Urinary bladder (tissue), 4 donors: ENCODE measurements at places on chromosomes 4 and X. TPM values are rescaled to one million over a fixed set of nuclear protein-coding genes. Genes with fewer than 3 reads are reported as not detected.

GRCh38 chr4:154183264-154183663, 308.3 kb downstream of the DCHS2 start:
- DNase-seq, result no peak

DNA sequence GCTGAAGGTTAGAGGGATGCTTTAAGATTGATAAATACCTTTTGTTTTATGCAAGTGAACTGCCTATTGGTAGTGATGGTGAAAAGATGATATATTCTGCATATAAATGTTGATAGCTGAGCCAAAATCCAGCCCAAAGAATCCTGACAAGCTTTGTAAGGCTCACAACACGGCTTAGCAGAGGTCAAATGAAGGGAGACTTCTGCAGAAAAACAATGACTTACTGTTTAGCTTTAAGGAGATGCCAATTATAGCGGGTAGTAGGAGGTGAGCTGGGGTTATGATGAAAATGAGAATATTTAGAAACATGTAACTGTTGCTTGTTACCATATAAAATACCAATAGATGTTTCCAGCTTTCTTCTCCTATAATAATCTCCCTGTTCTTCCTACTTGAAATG, 97.1 kb downstream of the AFF1 start:
- no peak for DNase-seq

DNA sequence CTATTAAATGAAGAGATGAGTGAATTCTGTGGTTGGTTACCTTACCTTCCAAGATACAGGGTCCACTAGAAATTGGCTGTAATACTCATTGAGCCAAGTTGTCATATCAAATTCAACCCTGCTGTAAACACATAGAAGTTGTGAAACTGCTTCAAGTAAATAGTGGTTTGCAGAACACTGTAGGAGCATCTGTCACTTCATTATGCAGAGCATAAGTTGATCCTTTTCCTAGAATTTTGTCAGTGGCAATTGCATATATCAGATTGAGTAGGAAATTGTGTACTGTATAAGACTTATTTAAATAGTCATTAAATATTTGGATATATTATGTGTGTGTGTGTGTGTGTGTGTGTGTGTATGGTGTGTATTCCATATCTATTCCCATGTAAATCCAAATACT, 8.8 kb upstream of the XK start:
- no peak for DNase-seq

The TCP11X1 gene
- not detected for total RNA-seq

The NUDT11 gene
- 11.4 TPM for total RNA-seq

The FAM90A26 gene
- not detected for total RNA-seq
